ENCODE measurements at places on chromosomes 13 and 19. TPM values are rescaled to one million over a fixed set of nuclear protein-coding genes. Genes with fewer than 3 reads are reported as not detected.

DNA sequence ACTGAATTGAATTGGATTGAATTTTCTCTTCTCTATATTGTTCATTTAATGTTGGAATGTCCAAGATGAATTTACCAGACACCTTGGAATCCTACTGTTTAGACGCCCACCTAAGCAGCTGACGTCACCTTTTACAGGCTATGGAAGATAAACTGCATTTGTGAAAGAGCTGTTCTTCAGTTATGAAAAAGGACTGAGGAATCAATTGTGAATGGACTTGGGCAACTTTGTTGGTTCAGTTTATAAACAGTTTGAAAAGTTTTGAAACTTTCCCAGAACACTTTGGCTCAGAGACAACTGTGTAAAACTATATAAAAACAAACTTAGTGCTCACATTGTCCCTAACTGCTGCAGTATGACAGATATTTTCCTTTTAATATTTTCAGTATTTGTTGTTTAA lies 590.8 kb upstream of the SPRY2 start:
- H3K4me3 ChIP-seq: no peak overlapping the region
- no peaks in the 10 kb centered on the region for H3K36me3 ChIP-seq
- H3K27ac ChIP-seq: no peak overlapping the region
- no peaks in the 10 kb centered on the region for H3K27me3 ChIP-seq
- no peaks in the 10 kb centered on the region for H3K4me1 ChIP-seq

DNA sequence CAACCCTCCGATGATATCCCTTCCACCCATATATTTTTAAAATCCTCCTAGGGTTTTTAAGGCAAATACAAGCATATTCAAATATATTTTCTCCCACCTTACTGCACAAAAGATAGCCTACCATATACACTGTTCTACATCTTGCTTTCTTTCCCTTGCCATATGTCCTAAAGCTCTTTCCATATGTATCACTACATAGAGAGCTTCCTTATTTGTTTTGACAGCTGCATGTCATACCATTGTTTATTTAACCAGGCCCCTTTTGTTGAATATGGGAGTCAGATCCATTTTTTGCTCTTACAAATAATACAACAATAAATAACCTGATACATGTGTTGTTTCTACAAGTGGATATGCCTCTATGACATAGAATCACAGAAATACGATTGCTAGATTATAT lies 32.8 kb upstream of the WDFY2 start:
- peaks cover 9% of the 10 kb centered on the region for H3K4me1 ChIP-seq
- H3K36me3 ChIP-seq: no peaks in the 10 kb centered on the region
- H3K27ac ChIP-seq: no peak overlapping the region
- H3K4me3 ChIP-seq: no peak overlapping the region
- H3K27me3 ChIP-seq: no peaks in the 10 kb centered on the region

- no peaks in the 10 kb centered on the region for H3K36me3 ChIP-seq
- H3K27me3 ChIP-seq: no peaks in the 10 kb centered on the region
- peaks cover 9% of the 10 kb centered on the region for H3K4me1 ChIP-seq
These were observed 313.1 kb upstream of the MAB21L1 start for GRCh38 chr13:35789335-35790165.

Gene COX7A1
- total RNA-seq: 0.64 TPM

- H3K4me3 ChIP-seq: no peak overlapping the region
- DNase-seq: no peak
- no peaks in the 10 kb centered on the region for H3K36me3 ChIP-seq
- H3K4me1 ChIP-seq: no peaks in the 10 kb centered on the region
These were observed 13.9 kb upstream of the FBXL3 start for GRCh38 chr13:77040835-77041234.

DNA sequence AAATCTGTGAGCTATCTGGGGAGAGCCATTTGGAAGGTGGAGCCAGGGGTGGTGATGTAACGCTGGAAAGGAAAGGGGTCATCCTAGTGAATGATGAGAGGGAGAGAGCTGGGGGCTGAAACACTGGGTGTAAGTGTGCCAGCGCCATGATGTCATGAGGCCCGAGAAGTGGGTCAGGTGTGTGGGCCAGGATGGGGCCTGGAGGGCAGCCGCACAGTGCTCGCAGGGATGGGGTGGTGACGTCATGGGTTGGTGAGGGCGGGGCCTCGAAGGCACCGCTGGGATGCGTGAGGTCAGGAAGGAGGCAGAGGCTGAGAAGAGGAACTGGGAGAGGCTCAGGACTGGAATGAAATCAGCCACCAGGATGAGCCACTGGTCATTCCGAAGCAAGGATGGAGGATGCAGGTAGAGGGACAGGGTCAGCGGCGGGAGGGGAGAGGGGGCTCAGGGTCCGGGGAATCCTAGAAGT lies 4.4 kb downstream of the CCDC61 start:
- peak; percentile 75 for DNase-seq
- H3K4me1 ChIP-seq: peaks cover 22% of the 10 kb centered on the region
- peak overlapping the region; percentile 85 for H3K4me3 ChIP-seq
- H3K36me3 ChIP-seq: peaks cover 6% of the 10 kb centered on the region
- H3K27me3 ChIP-seq: peaks cover 6% of the 10 kb centered on the region

Gene LENG1
- total RNA-seq: 4.9 TPM

Gene FOSB
- total RNA-seq: 5.4 TPM

Gene FFAR2
- not detected for total RNA-seq

- H3K27me3 ChIP-seq: peaks cover 77% of the 10 kb centered on the region
- no peak overlapping the region for H3K27ac ChIP-seq
- H3K4me1 ChIP-seq: peaks cover 42% of the 10 kb centered on the region
These were observed 1.7 kb upstream of the PCDH17 start for GRCh38 chr13:57629821-57630235.

Gene ZNF486
- total RNA-seq: 22.3 TPM

Gene C19orf67
- total RNA-seq: 0.35 TPM

DNA sequence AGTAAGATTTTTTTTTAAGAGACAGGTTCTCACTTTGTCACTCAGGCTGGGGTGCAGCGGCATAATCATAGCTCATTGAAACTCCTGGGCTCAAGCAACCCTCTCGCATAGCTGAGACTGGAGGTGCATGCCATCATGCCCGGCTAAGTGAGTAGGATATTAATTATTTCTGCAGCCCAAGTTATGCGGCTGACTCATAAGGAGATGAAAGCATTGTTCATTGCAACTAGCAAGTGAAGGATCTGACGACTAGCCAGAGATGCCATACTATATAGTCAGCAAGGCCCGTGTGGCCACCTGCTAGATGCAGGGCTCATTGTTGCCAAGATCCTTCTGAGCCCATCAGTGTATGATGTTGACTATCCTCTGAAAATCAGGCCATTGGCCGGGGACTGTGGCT lies 45.2 kb downstream of the ABCC4 start:
- no peak overlapping the region for H3K4me3 ChIP-seq
- DNase-seq: no peak
- no peaks in the 10 kb centered on the region for H3K4me1 ChIP-seq
- H3K27me3 ChIP-seq: no peaks in the 10 kb centered on the region

Gene KLHL1
- not detected for total RNA-seq

Gene CEACAM8
- not detected for total RNA-seq

- no peak overlapping the region for H3K27ac ChIP-seq
- H3K36me3 ChIP-seq: no peaks in the 10 kb centered on the region
- H3K4me1 ChIP-seq: no peaks in the 10 kb centered on the region
- no peak overlapping the region for H3K4me3 ChIP-seq
- no peaks in the 10 kb centered on the region for H3K27me3 ChIP-seq
These were observed 78.6 kb downstream of the CDADC1 start for GRCh38 chr13:49326222-49326917.

Gene ATP1A3
- 34.2 TPM for total RNA-seq

- no peak overlapping the region for H3K4me3 ChIP-seq
- DNase-seq: no peak
- no peaks in the 10 kb centered on the region for H3K4me1 ChIP-seq
- H3K27me3 ChIP-seq: peaks cover 9% of the 10 kb centered on the region
- peaks cover 69% of the 10 kb centered on the region for H3K36me3 ChIP-seq
These were observed 109.1 kb upstream of the PEG3 start for GRCh38 chr19:56949626-56950025.

Gene TTYH1
- total RNA-seq: 35.9 TPM

Measured in WTC11 (cell line).